ENCODE measurements at places on chromosomes 11 and 22.

DNA sequence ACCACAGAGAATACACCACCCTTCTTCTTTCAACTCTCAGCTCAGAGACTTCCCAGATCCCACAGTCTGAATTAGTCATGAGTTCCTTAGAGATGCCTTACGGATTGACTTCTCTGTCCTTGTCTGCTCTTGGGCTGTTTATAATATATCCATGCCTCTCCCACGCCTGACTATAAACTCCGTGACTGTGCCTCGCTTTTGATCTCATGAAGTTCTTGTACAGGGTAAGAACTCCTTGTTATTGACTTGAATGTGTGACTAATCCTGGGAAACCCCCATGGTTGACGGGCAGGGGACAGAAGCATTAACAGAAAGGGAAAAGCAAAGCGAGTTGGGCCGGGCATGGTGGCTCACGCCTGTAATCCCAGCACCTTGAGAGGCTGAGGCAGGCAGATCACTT is 62.4 kb upstream of the POU2AF1 start:
- no peak for DNase-seq

- DNase-seq = no peak
Observed at GRCh38 chr11:76592961-76593360, 77.6 kb downstream of the LRRC32 start.

DNA sequence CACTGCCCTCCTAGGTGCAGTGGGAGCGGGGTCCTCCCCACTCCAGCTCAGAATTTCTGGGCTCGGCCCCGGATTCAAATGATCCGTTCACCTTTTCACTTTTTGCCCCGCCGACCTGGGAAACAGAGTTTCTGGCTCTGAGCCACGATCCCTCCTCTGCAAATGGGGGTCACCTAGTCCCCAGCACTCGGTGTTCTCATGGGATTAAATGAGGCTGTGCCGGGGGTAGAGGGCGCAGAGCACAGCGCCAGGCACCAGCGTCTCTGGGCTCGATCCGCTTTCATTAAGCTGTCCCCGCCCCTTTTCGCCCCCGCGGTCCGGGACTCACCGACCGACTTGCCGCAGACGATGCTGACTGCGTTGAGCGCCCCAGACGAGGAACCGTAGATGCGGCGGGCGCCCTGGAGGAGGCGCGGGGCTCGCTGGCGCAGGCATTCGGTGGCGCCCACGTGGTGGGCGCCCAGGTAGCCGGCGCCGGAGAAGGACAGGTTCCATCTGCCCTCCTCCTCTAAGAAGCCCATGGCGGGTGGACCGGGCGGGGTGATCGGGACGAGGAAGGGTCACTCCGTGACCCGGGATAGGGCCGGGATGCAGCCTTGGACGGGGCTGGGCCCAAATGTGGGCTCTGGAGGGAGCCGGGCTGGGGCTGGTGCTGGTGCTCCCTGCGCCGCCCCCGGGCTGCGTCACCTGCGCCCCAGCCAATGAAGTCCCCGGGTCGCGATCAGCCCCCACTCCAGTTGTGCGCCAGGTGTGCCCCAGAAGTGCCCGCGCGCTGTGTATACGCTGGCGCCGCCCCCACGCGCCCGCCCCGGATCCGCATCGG is at the start of gene PNPLA5:
Gene PNPLA5, minus strand, starts transcription at position 654 of the 823 bp plus-strand sequence. Its CDS starts 133 bp downstream, at position 521.
- no peak for DNase-seq

GRCh38 chr11:31814176-31814868 is 3.2 kb upstream of the PAX6 start:
- DNase-seq = no peak

- DNase-seq = no peak
Observed at GRCh38 chr22:36765131-36765942, 10.6 kb downstream of the IFT27 start.

DNA sequence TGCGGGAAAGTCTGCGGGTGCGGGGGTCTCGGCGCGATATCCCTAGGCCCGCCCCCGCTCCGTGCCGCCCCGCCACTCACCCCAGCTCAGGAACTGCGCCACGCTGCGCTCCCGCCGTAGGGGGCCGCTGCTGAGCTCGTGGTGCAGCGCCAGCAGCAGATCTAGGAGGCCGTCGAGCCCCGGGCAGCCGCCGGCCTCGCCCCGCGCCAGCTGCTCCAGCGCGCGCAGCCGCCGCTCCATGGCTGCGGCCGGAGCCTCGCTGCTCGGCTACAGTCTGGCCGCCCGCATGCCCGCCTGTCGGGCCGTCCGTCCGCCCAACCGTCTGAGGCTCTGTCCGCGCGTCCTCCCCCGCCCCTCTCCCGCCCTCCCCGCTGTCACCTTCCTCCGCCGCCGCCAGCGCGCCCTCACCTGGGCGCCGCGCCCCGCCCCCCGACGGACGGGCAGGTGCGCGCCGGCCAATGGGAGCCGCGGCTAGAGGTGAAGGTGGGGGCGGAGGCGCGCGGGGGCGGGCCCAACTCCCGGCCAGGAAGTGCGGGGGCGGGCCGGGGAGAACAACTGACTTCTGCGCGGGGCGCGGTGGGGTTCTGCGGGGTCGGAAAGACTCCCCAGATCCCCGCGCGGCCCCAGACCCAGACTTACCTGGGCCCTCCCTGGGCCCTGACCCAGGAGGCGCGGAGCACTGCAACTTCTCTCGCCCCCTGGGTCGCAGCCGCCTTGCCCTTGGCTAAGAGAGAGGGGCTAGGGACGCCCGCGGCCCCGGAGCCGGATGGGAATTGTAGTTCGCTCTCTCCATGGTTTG is at the start of gene CDC42BPG:
Gene CDC42BPG, minus strand, starts transcription at position 324 of the 799 bp plus-strand sequence. Its CDS starts 84 bp downstream, at position 240.
- no peak for DNase-seq

GRCh38 chr22:42958937-42959336 is 56.0 kb downstream of the PACSIN2 start:
- no peak for DNase-seq

- DNase-seq = no peak
Observed at GRCh38 chr11:15629690-15630321, 515.1 kb downstream of the INSC start.

DNA sequence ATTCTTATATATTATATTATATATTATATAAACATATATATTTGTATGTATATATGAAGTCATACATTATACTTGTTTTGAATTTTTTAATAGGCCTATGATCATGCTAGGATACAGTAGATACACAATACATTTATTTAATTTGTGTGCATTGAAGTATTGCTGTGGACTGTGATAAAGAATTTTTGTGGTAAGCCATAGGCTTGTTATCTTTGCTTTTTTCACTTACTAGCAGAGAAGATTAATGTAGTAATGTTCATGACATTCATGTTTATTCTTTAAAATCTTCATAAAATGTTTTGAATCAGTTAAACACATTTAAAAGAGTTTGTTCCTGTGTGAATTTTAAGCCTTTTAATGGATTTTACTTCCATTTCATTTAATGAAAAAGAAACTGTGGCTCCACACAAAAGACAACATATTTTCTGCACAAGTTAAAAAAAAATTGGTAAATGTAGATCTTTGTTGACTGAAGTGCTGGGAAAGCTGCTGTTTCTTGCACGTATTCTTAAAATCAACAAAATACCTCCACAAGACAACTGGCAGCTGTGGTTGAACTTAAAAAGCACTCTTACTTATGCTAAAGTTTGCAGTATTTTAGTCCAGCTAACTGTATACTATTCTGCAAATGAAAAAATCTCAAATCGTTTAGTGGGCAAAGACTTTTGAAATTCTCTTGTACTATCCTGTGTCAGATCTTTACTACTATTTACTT is 156.2 kb downstream of the TMEM135 start:
- DNase-seq = no peak

- DNase-seq = no peak
Observed at GRCh38 chr11:20235164-20235563, 74.9 kb upstream of the DBX1 start.

- DNase-seq = no peak
Observed at GRCh38 chr11:35994421-35994820, 50.6 kb downstream of the LDLRAD3 start.

DNA sequence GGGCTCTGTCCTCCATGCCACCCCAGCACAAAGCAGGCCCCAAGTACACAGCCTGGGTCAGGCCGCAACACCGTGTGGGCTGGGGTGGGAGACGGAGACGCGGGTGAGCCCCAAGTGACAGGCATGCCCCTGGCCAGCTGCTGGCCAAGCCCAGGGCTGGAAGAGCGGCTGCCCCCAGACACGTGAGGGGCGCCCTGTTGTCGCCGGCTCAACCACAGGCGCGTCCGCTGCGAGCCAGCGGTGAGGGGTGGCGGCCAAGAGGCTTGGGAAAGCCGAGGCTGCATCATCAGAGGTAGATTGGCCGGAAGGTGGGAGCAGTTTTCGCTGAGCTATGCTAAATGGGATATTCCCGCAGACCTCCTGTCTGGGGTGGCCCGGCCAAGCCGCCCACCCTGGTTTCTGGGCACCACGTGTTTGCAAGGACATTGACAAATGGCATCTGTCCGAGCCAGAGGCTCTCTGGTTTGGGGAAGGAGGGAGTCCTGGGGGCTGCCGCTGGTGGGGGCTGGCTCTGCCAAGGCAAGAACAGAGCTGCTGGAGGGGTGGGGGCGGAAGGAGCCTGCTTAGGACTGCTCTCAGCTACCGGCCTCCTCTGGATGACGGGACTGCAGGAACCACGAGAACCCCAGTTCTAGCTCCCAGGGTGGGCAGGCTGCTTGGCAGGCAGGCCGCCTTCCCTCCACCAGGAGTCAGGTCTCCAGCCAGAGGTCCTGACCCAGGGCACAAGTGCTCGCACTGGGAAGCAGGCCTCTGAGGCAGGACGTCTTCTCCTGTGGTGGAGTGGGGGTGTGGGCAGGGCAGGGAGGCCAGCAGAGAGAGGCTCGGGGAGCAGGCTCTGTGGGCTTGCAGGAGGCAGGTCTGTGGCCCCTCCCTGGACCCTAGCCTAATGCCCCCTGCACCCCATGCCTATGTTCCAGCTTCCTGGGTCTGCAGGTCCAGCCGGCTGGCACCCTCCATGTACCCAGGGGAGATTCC is 552 bp downstream of the PRR33 start:
- DNase-seq = no peak

DNA sequence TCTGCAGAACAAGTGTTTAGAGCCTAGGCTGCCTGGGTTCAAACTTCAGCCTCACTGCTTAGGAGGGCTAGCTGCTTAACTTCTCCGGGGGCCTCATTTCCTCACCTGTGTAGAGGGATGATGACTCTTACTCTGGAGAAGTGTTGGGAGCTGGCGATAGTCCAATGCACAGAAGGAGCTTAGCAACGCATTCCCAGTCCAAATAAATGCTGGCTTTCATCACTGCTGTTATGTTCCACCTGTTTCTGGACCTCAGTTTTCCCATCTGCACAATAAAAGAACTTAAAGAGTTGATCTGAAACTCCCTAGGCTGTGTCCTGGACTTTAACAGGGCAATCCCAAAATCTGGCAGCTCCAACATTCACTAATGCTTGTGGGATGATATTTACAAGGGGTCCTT is 337.8 kb downstream of the MIAT start:
- DNase-seq = no peak

GRCh38 chr11:128208329-128209137 is 378.8 kb downstream of the ETS1 start:
- no peak for DNase-seq
